Spinal cord (tissue), 10 donors: ENCODE measurements at places on chromosomes 1 and 21. TPM values are rescaled to one million over a fixed set of nuclear protein-coding genes. Genes with fewer than 3 reads are reported as not detected.

GRCh38 chr1:64161357-64161941, 42.0 kb upstream of the UBE2U start:
- H3K4me1 ChIP-seq = peaks cover 12% of the 10 kb centered on the region
- no peaks in the 10 kb centered on the region for H3K27me3 ChIP-seq
- DNase-seq = no peak
- no peaks in the 10 kb centered on the region for H3K36me3 ChIP-seq
- no peak overlapping the region for H3K4me3 ChIP-seq
- H3K27ac ChIP-seq = peak overlapping the region; percentile 22

FCGR3A gene
- 30.1 TPM for total RNA-seq

KRTAP19-3 gene
- total RNA-seq = not detected

DNA sequence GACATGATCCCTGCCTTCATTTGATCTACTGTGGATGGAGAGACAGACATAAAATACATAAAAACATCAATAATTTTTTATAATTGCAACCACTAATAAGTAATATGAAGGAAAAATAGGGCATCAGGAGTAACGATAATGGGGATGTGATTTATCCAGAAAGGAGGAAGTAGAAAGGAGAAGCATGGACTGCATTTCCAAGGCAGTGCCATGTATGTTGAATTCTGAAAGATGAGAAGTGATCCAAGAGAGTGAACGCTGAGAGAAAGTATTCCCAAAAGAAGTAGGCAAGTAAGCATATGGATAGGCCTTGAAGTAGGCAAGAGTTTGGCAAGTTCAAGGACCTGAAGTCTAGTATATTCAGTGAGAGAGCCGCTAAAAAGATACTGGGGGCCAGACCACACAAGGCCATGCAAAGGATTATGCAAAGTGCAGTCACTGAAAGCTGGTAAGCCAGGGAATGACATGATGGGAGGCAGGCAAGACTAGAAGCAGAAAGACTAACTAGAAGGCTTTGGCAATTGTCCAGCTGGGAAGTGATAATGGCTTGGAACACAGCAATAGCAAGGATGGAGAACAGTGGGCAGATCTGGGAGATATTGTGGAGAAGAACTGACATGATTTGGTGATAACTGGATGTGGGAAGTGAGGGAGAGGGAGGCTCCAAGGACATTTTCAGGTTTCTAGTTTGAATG, 85.9 kb downstream of the TM2D1 start:
- H3K4me1 ChIP-seq = no peaks in the 10 kb centered on the region
- peak overlapping the region; percentile 6 for H3K27ac ChIP-seq
- no peaks in the 10 kb centered on the region for H3K36me3 ChIP-seq
- H3K27me3 ChIP-seq = no peaks in the 10 kb centered on the region

- H3K36me3 ChIP-seq = no peaks in the 10 kb centered on the region
- H3K27ac ChIP-seq = no peak overlapping the region
- no peak for DNase-seq
- no peaks in the 10 kb centered on the region for H3K27me3 ChIP-seq
Observed at GRCh38 chr1:62229468-62229867, 34.8 kb downstream of the L1TD1 start.

DNA sequence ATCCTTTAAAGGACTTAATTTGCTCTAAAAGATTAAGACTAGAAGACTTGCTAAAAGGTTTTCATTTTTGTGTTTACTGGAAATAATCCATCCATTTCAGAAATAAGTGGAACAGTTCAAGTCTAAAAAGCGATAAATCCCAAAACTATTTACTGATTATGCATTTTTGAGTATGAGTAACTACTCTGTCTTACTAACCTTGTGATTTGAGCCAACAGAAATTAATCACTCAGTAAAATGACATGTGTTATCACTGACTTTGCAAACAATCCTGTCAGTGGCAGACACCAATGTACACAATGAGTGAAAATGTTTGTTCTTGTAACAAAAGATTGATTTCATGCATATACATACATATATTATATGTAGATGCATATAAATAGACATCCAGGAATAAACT, 218.0 kb downstream of the DENND1B start:
- H3K4me3 ChIP-seq = no peak overlapping the region
- no peaks in the 10 kb centered on the region for H3K4me1 ChIP-seq
- H3K27me3 ChIP-seq = no peaks in the 10 kb centered on the region
- H3K36me3 ChIP-seq = no peaks in the 10 kb centered on the region
- DNase-seq = no peak

DNA sequence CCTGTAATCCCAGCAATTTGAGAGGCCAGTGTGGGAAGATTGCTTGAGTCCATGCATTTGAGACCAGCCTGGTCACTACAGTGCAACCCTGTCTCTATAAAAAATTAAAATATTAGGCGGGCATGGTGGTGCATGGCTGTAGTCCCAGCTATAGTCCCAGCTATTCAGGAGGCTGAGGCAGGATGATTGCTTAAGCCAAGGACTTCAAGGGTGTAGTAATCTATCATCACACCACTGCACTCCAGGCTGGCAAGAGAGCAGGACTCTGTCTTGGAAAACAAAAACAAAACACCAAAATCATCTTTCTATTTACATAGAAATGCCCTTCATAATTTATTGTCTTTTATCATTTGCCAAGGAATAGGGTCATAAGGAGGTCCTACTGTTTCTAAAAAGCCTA, 1274.1 kb upstream of the NCAM2 start:
- DNase-seq = no peak
- H3K4me1 ChIP-seq = no peaks in the 10 kb centered on the region
- no peaks in the 10 kb centered on the region for H3K36me3 ChIP-seq
- no peaks in the 10 kb centered on the region for H3K27me3 ChIP-seq

- no peaks in the 10 kb centered on the region for H3K27me3 ChIP-seq
- H3K27ac ChIP-seq = no peak overlapping the region
- no peak overlapping the region for H3K4me3 ChIP-seq
- peaks cover 8% of the 10 kb centered on the region for H3K36me3 ChIP-seq
- no peaks in the 10 kb centered on the region for H3K4me1 ChIP-seq
Observed at GRCh38 chr1:12194666-12195216, 27.9 kb downstream of the TNFRSF1B start.
